ENCODE measurements at places on chromosomes 7 and 10.

GRCh38 chr10:6894405-6894804 lies 314.3 kb upstream of the PRKCQ start:
- DNase-seq = no peak

GRCh38 chr10:67839951-67840350 lies 2.0 kb upstream of the DNAJC12 start:
- DNase-seq = no peak

GRCh38 chr10:62162261-62162981 lies 106.2 kb downstream of the RTKN2 start:
- no peak for DNase-seq

DNA sequence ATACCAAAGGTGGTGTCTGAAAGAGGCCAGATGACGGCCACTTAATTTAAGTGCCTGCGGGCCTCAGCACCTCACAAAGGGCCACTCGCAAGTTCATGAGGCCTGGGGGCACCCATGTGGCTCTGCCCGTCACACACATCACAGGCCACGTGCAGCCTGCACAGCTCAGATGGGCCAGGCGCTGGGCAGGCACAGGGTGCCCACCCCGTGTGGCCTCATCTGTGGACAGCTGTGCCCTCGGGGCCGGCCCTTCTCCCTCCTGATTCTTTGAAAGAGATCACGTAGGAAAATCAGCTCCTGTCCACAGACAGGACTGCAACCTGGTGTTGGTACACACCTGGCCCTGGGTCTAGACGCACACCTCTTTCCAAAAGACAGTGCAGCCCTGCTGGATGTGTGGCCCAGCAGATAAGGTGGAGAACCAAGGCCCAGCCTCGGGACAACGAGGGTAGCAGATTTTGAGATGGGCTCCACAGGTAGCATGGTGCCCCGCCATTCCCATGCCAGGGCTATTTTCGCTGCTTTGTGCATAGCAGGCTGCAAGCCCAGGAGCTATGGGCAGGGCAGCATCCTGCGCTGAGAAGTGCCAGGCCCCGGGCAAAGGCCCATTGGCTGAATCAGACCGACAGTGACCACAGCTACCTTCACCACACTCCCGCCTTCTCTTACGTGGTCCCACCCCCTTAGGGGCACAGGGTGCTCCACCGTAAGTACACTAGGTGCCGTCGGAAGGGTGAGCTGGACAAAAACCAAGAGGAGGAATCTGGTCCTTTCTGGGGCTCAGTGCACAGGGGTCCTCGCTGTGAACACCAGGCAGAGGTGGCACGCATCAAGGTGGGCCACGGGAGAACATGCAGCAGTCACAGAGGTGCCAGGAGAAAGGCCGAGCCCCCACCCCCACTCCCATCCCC lies 124.5 kb downstream of the EBF3 start:
- DNase-seq = no peak

DNA sequence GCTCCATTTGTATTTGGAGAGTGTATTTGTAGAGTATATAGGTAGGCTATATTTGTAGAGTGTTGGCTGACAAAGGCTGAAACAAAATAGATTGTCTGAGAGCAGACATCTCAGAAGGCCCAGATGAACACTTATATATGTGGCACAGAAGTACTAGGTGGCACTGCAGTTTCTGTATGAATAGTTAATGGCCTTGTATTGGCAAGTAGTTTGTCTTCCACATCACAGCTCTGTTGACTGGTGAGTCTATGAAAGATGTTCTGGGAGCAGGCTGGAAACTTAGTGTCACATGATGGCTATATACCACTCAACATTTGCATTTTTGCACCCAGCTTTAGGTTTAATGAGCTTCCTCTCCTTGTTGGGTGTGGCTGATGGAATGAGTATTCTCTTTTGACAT lies 51.9 kb downstream of the CCNY start:
- DNase-seq = no peak

DNA sequence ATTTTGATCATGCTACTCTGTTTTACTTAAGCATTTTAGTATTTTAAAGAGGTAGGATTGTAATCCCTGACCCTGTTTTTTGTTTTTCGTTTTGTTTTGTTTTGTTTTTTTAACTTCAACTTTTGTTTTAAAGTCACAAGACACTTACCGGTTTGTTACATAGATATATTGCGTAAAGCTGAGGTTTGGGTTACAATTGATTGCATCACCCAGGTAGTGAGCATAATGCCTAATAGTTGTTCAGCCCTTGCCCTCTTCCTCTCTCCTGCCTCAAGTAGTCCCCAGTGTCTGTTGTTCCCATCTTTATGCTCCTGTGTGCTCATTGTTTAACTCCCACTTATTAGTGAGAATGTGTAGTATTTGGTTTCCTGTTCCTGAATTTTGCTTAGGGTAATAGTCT lies 93.1 kb upstream of the TEX47 start:
- DNase-seq = no peak

DNA sequence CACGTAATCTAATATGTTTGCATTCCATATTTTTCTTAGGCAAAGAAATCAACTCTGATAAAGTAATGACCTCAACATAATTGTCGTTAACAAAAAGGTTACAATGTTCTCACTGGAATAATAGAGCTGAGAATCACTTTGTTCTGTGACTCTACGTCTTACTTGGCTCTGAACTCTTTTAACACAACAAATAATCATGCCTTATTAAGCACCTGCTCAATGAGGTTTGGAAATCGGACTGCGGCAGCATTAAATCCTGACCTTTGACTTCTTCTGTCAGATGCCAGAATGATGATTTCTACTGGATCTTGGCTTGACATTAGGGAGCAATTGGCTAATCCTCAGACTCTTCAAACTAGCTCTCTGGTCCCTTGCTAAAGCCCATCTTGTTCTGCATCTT lies 233.6 kb downstream of the SEMA3D start:
- no peak for DNase-seq

GRCh38 chr7:77209479-77210139 lies 10.0 kb upstream of the FGL2 start:
- no peak for DNase-seq

DNA sequence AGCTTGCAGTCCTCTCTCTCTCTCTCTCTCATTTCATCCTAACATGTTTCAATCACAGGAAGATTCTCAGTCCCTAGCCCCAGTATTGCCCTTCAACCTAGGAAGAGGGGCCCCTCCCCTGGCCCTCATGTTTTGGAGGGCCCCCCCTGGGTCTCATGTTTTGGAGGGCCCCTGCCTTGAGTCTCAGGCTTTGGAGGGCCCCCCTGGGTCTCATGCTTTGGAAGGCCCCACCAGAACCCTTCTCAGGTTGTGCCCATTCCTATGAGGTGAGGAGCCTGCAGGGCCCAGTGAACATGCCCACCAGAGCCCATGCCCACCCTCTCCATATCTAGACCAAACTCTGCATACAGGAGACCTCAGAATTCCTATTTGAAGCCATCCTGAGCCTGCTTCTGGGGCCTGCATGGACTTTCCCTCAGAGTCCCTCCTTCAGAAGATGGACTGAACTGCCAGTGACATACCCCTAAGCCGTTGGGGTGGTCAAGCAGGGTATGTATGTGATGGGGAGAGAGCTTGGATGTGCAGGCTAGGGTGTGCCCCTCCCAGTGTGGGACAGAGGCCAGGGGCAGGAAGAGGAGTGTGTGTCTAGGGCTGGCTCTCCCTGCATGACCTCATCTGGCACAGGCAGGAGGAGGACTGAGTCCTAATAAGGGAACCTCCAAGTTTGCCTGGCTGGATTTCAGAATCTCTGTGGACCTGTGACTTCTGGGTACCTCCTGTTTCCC lies 8.1 kb upstream of the VDAC2 start:
- no peak for DNase-seq

DNA sequence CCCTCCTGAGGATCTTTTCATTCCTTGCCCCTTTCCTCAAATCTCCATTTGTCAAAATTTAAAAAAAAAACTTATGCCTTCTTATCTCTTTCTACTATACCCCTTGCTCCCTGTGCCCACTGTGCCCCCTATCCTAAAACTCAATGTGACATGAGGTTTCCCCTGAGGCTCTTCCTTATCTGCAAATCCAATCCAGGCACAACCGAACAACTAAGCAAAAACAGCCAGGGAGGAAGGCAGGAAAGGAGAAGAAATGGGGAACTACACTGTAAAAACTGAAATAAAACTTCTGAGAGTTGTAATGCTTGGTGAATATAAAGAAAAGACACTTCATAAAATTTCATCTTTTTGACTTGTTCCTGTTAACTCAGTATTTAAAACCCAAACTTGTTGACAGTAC lies 54.2 kb downstream of the CRPPA start:
- no peak for DNase-seq

DNA sequence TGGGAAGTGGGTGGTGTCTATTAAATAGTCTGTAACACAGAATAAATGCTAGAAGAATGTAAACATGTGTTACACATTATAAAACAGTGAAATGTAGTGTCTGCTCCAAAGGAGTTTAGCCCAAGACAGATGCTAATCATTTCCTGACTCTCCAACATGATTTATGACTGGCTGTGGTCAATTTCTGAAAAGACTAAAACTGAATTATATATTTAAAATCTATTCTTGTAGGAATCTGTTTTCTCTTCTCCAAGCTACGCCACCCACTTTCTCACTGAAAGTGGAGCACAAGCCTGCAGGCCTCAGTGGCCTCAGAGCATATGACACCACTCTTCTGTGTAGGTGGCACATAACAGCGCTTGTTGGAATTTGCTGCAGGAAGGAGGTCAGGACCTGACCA lies 44.4 kb downstream of the CTTNBP2 start:
- no peak for DNase-seq

DNA sequence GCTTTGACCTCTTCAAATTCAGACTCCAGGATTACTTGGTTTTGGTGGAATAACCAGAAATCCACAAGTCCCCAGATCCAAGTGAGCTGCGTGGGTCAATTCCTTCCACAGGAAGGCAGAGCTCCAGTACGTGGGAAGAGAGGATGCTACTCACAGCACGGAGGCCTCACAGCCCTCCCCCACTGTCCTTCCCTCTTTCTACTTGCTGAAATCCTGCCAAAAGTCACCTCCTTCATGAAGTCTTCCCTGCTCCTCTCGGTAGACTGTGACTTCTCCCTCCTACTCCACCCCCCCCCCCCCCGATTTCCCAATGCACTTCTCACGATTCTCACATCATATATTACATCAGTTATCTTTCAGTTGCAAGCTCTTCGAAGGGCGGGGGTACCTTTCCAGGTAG lies 12.3 kb downstream of the CAMK2G start:
- DNase-seq = no peak

DNA sequence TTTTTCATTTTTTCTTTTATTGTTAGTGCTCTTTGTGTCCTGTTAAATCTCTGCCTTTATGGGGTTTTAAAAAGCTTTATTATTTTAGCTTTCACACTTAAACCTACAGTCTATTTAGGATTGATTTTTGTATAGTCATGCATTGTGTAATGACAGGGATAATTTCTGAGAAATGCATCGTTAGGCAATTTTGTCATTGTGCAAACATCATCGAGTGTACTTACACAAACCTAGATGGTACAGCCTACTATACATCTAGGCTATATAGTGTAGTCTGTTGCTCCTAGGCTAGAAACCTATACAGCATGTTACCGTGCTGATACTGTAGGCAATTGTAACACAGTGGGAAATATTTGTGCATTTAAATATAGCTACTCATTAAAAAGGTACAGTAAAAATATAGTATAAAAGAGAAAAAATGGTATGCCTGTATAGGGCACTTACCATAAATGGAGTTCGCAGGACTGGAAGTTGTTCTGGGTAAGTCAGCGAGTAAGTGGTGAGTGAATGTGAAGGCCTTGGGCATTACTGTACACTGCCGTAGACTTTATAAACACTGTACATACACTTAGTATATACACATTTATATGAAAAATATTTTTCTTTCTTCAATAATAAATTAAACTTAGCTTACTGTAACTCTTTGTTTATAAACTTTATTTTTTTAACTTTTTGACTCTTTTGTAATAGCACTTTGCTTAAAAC lies 16.0 kb downstream of the UBE2D1 start:
- DNase-seq = no peak

- DNase-seq = no peak
Measured at GRCh38 chr7:135770139-135770710, 21.6 kb upstream of the FAM180A start.

DNA sequence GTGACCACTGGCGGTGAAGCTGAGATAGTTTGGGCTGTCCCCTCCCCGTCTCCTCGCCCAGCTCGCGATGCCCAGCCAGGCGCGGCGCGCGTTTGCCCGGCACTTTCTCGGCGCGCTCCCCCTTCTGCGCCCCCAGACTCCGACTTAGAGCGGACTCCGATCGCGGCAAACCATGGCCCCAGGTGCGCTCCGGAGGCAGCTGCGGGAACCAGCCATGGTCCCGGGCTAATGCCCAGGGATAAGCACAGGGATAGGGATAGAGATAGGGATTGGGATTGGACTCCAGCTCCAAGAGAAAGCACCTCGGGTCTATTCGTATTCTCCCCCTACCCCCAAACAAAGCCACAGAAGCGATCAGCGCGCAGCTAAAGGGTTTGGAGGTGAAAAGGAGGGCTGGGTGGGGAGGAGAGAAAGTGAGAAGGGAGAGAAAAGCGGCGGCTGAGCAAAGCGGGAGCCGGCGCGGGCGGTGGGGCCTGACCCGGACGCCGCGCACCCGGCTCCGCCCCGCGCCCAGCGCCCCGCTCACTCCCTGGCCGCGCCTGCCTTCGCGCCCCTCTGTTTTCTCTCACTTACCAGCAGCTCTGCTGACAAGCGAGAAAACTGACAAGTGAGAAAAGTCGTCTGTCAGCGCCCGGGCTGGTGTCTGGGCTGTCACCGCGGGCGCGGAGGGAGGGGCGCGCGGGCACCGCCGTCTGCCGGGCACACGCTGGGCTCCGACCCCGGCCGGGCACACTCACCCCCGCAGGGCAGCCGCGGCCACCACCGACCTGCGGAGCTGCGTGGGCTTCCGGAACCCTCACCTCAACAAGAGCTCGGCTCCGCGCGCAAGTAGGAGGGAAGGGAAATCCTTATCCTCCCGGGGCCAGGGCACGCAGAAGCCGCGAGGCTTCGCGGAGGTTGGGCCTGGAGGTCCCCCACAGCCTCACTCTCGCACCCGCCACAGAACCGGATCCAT lies at the start of gene PDE1C:
TSS of gene PDE1C (minus strand) at position 2 of the 955 bp plus-strand sequence.
- DNase-seq = no peak

- no peak for DNase-seq
Measured at GRCh38 chr10:13904064-13904463, 317.3 kb downstream of the PRPF18 start.

DNA sequence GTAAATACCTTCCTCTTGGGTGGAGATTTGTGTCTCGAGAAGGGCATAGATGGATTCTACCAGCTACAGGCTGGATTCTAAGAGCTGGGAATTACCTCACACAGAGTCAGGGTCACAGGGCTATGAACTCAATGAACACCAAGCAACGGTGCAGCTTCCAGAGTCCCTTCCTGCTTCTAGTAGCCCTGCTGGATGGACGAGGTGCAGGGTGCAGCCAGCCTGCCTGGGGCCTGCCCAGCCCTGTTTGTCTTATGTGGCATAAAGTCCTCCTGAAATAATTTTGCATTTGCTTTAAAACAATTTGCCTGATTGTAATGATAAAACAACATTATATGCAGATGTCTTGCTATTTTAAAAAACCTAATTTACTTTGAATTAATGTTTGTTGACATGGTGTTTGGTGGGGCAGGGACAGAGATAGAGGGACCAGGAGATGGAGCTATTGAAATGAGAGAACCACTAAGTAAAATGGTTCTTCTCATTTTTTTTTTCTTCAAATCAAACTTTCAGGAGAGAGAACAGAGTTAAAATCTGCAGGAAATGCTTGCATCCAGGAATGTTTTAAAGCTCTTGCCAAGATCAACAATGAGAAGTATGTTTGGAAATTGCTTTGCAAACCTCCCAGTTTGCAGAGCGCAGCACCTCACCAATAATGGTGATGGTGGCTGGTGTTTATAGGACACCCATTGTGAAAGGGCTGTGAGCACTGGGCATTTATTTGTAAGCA lies 305.4 kb upstream of the PODXL start:
- no peak for DNase-seq
